ENCODE measurements at places on chromosomes 12 and 14.

DNA sequence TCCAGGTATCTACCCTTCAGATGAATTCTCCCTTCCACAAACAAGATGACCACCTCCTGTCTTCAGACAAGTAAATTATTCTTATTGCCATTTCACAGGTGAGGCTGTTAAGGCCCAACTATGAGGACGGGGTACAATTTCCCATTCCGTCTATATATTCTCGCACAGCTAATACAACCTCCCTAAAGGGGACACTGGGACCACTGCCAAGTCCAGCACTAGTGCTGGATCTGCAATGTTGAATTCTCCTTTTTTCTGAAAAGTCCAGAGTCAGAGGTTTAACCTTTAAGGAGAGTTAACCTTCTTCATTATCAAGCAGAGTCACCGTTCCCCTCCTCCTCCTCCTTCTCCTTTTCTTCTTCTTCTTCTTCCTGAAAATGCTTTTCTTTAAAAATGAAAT lies 130.4 kb upstream of the PARP11 start:
- DNase-seq, result no peak

DNA sequence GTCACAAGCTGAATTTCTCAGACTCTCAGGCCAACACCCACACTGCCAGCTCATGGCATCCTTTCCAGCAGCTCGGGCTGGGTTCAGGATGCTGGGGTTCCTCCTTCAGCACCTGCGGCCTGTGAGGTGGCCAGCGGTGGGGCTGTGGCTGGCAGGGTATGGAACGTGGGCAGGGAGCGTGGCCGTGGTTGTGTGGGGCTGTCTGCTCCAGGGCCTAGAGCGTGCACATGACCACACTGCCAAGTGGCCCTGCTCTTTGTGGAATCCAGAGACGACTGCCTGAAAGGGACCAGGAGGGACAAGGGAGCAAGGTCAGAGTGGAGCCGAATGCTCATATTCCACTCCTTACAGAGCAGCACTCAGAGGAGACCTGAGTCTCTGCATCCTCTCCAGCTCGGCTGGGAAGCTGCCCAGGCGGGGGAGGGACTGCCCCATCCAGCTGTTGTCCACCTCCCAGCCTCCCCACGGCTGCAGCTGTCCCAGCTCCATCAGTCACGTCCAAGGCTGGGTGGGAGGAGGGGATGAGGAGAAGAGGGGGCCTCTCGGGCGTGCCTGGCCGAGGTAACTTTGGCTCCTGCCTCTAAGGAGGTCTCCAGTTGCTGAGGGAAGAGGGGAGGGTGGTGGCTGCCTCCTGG lies 71.3 kb downstream of the TSPAN9 start:
- DNase-seq, result no peak

- DNase-seq, result no peak
Observed at GRCh38 chr12:59472273-59472672, 123.6 kb upstream of the SLC16A7 start.

GRCh38 chr12:2277492-2278155 lies 224.8 kb downstream of the CACNA1C start:
- no peak for DNase-seq

DNA sequence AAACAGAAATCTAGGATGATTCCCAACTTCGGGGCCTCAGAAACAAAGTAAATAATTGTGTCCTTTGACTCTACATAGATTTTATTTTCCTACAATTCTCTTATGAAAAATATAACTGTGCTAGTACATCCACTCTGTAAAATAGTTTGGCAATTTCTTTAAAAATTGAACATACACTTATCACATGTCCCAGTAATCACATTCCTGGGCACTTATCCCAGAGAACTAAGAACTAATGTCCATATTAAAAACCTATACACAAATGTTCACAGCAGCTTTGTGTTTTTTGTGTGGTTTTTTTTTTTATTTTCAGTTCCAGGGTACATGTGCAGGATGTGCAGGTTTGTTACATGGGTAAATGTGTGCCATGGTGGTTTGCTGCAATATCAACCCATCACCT lies 99.0 kb downstream of the KCNH5 start:
- no peak for DNase-seq

DNA sequence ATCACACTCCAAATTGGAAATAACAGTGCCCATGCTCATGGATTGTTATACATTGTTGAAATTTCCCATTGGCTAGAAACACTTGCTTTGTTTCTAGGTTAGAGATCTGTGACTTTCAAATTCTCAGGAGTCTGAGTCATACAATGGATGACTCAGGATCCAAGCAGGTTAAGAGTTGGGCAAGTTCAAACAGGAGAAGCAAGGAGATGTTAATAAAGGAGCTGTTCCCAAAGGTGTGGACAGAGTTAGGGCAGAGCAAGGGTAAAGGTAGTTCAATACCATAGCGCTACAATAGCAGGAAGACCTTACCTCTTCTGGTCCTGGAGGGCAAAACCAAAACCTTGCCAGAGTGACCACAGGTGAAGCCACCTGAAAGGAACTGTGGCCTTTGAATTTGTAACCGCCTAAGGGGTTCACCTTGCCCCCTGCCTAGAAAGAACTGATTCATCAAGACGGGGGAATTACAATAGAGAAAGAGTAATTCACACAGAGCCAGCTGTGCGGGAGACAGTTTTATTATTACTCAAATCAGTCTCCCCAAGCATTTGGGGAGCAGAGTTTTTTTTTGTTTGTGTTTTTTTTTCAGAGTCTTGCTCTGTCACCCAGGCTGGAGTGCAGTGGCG lies 4.2 kb upstream of the AMN1 start:
- DNase-seq, result no peak

DNA sequence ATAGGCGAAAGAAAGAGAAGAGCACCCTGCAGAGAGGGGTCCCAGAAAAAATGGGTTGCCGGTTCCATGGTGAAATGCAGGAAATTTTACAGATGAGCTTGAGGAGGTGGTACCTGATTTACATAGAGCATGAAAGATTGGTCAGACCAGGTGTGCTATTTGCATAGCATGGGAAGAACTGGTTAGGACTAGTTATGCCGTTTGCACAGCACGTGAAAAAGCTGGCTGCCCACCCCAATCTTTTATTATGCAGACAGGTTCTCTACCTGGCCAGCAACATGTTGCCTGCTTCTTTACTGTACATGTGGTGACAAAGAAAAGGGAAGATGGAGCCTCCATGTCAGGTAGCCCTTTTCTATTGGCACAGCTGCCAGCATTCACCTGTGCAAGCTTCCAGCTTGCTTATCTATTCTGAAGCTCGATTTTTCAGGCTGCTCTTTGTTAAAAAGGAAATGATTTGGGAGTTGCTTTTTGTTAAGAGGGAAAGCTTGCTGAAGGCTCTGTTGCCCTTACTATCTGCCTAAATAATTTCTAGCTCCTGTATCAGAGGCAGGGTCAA lies 62.9 kb upstream of the ELK3 start:
- DNase-seq, result no peak

GRCh38 chr12:6180268-6181051 lies 19.7 kb upstream of the CD9 start:
- no peak for DNase-seq

DNA sequence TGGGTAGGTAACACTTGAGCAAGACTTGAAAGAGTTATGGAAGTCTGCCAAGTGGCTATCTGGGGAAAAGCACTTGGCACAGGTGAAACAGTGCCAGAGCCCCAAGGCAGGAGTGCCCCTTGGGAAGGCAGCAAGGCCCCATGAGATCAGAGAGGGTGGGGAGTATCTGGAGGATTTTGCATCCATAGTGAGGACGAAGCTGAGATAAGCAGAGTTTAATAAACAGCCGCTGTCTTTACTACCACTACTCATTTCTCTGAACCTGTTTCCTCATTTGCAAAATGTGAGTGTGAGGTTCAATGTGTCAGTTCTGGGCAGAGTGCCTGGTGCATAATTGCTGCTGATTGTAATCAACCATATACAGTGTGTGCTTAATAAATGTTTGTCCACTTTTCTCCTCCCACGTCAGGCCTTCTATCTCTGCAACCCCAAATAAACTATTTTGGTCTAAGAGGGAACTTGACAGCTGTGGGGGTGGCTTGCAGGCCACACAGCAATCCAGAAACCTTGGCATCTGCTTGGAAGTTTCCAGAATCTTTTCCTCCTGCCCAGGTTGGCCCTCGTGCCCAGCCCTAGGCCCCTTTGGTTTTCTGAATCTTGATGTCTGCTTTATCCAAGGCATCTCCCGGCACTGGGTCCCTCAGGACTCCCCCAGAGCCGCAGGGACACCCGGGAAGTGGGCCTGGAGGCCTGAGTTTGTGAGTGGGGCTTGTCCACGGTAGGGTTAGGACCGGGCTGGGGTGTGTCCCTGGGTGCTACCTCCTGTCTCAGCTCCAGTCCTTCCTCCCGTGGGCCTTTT lies 4.5 kb downstream of the ABCB9 start:
- DNase-seq, result no peak

DNA sequence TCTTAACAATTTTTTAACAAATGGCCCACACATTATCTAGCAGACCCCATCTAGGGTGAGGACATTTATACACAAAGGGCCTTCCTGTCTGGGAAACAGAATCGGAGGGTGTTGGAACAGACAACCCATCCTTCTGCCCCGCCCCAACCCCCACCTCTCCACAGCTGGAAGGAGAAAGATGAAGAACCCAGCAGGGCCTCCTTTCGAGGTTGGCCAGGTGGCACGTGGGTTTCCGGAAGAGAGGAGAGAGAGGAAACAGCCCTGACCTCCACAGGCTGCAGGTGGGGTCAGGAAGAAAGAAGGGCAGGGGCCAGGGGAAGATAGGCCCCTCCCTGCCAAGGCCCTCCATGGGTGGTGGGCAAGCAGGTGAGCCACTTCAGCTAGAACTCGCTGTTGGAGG lies 57.2 kb downstream of the LRRC74A start:
- DNase-seq, result no peak

GRCh38 chr12:19778172-19778571 lies 338.9 kb downstream of the AEBP2 start:
- DNase-seq, result no peak

GRCh38 chr12:88782351-88782750 lies 202.1 kb upstream of the KITLG start:
- no peak for DNase-seq

DNA sequence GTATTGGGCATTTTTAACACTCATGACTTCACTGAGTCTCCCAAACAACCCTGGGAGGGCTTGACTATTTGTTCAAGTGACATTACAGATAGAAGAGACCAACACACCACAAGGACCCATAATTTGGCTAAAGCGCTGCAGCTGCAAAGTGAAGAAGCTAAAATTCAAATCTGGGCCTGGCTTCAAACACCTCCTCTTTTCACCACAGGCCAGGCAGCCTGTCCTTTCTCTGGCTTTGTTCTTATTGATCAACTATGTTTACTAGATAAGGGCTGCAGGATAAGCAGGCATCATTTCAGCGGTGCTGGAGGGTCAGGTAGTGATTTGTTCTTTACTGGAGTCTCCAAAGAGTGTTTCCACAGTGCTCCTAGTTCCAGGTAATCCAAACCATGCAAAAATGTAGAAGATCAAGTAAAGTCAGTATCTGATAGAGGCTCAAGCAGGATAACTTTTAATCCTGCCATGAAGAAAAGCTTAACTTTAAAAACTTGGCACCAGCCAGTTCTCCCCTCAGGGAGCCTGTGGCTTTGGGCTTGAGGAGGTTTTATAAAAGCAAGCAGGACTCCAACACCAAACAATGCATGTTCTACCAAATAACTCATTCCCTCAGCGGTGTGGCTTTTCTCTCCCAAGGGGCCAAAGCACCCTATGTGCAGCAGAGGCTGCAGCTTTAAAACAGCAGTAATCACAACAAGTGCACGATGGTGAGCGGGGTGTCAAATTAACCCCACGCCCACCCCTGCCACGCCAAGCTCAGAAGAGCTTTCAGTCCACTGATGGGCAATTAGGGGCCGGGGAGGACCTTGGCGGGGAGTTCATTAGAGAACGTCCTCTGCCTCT lies 16.8 kb downstream of the CLMN start:
- no peak for DNase-seq

DNA sequence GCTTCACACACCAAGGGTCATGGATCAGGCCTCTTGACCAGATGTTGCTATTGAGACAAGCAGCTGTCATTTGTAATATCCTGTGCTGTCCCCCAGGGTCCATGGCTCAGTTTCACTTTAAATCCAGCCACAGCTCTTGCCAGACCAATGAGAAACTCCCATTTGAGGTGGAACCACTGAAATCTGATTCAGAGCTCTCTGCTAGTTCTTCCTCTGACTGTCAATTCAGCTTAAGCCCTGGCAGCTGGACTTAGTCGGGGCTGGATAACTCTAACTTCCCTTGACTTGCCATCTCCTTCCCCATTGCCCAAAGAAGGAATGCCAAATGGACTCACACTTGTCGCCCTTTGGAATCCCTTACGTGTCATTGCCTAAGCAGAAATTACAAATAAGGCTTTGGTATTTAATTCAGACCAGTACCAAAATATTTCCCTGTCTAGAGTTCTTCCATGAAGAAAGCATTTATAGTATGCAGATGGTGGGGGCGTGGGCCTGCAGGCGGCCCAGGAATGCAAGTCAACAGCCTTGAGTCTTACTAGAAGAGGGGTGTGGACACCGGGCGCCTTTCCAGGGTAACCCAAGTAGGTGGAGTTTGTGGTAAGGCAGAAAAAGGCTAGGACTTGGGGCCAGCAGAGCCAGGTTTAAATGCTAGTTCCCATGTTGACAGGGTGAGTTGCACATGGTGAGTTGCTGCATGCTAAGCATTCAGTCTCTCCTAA lies 96.9 kb upstream of the TMPO start:
- DNase-seq, result peak; percentile 85

DNA sequence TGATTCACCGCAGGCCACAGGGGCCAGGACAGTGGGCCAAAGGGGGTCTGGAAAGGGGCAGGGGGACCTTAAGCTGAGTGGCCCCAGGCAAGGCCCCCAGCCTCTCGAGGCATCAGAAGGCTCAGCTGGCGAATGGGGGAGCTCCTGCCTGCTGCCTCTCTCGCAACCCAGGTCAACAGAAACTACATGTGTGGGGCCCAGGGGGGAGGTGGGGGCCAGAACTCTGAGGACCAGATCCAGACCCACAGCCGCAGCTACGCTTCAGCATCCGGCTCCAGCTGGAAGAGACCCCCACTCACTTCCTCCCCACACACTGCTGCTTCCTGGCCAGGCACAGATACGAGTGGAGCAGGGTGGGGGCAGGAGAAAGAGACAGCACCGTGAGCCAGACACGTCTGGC lies 46.5 kb downstream of the NCOR2 start:
- no peak for DNase-seq

GRCh38 chr12:44286336-44286735 lies 450.5 kb downstream of the TMEM117 start:
- no peak for DNase-seq

DNA sequence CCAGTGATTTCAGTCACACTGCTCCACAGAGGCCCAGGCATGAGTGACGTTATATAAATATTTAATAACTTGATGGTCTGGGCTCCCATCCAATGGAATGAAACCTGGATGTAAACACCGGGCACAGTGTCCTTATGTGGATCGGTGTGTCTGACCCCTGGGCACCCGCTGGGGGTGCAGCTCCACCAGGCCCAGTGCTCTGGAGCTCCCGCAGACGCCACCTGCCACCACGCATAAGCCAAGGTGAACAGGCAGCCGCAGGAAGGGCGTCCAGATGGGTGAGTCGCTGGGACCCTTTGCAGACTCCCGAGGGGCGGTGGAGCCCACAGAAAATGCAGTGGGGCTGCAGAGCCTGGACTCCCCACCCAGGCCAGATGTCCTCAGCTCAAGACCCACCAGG lies 121.6 kb downstream of the SCARB1 start:
- DNase-seq, result peak; percentile 60

- DNase-seq, result peak; percentile 99
Observed at GRCh38 chr14:34211732-34212131, 250.3 kb downstream of the SPTSSA start.

GRCh38 chr12:112236386-112236785 lies 111.0 kb downstream of the TRAFD1 start:
- no peak for DNase-seq
